Stimulated activated CD4-positive, alpha-beta T cell treated with anti-CD3 and anti-CD28 coated beads, TNF-alpha, amount 100 ng/mL, for 24 hours (primary cell): ENCODE measurements at places on chromosomes 5 and 9.
A peak's percentile ranks its signal among the peaks of the same experiment; 100 is the strongest.

GRCh38 chr5:13606051-13606450 is 338.4 kb downstream of the DNAH5 start:
- DNase-seq = no peak

- no peak for DNase-seq
These were observed 65.7 kb upstream of the RORB start for GRCh38 chr9:74431467-74431866.

DNA sequence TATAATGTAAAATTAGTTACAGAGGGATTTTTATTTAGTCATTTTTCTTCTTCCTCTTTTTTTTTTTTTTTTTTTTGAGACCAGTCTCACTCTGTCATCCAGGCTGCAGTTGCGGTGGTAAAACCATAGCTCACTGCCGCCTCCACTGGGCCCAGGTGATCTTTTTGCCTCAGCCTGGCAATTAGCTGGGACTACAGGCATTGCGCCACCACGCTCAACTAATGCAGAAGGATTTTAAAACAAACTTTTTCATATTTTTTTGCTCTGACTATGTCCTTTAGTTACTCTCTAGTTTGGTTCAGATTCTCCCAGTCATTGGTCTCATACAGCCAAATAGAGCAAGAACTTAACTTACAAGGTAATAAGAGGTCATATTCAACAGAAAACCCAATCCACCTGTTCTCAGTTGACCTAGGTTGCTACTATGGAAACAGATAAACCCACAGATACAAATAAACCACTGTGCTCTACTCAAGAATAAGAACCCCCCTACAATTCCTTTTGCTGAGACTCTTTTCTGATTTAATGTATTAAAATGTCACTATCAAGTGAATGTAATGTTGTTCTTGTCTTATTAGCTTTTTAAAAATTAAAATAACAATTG is 50.1 kb upstream of the TTC39B start:
- peak; percentile 4 for DNase-seq

DNA sequence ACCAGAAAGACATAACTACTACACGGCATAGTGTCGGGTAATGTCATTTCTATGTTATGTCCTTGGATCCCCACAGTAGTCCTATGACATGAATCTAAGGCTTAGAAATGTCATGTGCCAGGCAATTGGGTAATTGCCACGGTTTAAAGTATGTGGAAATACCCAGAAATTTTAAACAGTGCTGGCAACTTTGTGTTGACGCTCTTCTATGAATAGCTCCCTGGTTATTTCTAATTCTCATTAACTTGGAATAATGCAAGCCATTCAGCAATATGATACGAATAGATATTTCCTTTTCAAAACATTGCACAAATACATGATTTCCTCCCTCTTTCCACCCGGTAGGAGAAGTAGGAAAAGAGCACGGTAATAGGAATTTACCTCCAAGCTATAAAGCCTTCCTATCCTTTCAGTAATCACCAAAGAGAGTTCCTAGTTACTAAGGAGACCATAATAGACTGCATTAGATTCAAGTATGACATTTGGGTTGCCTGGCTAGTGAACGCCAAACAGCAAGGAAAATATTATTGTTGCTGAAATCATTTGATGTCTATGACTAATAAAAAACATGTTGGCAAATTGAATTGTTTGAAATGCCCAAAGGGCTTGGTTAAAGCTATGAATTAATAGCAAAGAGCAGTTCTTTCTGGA is 168.4 kb downstream of the CCDC192 start:
- no peak for DNase-seq

- DNase-seq = no peak
These were observed 7.5 kb upstream of the CMBL start for GRCh38 chr5:10315201-10315600.

DNA sequence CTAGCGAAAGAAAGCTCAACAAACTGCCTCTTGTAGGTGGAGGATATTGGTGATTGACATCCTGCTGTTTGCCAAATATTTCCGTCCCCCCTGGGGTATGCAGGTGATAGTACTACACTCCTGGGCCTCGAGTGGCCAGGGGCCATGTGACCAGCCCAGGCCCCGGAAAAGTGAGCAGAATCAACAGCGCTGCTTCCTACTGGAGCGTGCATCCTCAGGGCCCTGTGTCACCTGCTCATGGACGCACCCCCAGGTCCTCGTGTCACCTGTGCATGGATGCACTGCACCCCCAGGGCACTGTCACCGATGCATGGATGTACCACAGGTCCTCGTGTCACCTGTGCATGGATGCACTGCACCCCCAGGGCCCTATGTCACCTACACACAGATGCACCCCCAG is 43.8 kb downstream of the ADAMTS16 start:
- DNase-seq = no peak

- DNase-seq = no peak
These were observed 183.2 kb upstream of the TBC1D2 start for GRCh38 chr9:98438666-98439065.

- no peak for DNase-seq
These were observed 3.0 kb upstream of the CDX1 start for GRCh38 chr5:150163547-150164059.

DNA sequence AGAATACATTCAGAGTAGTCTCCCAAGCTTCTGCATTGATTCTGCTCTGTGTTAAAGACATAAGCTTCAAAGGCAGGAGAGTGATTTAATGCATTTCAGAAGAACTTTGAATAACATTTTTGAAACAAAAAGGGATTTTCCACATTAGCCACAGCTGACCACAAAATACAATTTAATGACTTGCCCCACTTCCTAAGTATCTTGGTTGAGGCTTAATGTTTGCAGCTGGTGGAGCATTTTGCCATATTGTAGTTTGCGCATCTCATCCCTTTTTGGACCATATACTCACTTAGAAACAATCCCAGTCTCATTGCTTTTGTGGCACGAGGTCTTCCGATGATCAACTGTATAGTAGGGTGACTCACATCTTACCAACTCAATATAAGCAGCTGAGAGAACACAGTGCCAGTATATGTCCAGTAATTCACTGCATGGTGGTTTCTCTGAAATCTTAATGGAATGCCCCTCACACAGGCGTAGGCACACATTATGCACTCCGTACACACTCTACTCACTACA is 455.8 kb upstream of the PTGER4 start:
- peak; percentile 27 for DNase-seq

DNA sequence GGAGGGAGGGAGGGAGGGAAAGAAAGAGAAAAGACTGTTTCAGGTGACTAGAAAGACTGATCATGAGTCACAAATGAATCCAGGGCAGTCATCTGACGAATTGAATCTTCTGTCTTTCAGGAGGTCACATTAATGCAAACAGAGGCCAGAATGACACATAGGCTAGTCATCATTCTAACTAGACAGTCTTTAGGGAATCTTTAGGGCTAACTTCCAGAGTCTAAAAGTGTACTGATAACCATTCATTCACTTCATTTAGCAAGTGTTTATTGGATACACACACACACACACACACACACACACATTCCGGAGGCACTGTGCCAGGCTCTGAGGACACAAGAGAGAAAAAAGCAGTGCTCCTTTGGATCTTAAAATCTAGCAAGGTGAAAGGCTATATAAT is 156.7 kb downstream of the EBF1 start:
- DNase-seq = no peak

DNA sequence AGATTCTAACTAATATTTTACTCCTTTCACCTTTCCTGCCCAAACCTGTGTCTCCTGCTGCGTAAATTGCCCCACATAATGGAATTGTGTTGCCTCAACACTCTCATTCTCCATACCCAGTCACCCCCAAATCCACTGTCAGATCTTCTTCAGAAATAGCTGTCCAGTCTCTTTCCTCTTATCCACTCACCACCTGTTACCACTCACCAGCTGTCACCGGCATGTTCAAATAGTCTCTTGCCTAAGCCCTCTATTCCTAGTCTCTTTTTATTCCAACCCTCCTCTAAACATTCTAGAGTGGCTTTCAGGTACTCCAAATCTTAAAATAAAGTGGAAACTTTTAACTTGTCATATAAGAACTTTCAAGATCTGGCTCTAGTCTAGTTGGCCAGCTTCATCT is 262.0 kb upstream of the FBXL7 start:
- DNase-seq = no peak

DNA sequence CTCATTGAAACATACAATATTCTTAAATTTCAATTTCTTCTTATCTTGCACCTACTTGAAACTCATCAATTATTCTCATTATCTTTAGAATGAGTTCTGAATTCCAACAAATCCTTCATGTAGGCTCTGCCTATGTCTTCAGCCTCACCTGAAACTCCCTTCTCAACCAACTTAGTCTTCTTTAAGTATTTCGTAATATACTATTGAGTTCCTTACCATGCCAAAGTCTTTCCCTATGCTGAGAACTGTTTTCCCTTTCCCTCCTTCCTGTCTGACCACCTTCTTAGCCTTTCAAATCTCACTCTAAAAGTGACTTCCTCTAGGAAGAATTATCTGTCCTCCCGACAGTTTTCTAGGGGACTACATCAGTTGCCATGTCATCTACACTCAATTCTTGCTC is 50.9 kb upstream of the ZFAND5 start:
- no peak for DNase-seq

DNA sequence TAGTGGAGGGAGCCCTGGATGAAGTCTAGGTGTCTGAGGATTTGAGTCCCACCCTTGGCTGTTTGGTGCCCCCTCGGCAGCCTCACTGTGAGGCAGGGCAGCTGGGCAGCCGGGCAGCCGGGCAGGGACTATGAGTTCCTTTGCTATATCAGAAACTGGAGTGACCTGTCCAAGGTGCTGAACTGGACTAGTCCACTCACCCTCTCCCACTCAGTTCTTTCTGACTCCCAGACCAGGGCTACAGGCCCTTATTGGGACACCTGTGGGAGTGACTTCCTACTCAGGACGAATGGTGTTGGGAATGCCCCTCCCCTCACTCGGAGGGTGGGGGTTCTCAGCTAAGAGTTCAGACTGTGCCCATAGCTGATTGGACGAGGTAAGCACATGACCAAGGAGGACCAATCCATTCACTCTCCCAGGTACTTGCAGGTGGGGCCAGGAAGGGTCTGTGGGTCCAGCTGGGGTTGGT is 34.1 kb upstream of the RAPGEF1 start:
- DNase-seq = no peak

DNA sequence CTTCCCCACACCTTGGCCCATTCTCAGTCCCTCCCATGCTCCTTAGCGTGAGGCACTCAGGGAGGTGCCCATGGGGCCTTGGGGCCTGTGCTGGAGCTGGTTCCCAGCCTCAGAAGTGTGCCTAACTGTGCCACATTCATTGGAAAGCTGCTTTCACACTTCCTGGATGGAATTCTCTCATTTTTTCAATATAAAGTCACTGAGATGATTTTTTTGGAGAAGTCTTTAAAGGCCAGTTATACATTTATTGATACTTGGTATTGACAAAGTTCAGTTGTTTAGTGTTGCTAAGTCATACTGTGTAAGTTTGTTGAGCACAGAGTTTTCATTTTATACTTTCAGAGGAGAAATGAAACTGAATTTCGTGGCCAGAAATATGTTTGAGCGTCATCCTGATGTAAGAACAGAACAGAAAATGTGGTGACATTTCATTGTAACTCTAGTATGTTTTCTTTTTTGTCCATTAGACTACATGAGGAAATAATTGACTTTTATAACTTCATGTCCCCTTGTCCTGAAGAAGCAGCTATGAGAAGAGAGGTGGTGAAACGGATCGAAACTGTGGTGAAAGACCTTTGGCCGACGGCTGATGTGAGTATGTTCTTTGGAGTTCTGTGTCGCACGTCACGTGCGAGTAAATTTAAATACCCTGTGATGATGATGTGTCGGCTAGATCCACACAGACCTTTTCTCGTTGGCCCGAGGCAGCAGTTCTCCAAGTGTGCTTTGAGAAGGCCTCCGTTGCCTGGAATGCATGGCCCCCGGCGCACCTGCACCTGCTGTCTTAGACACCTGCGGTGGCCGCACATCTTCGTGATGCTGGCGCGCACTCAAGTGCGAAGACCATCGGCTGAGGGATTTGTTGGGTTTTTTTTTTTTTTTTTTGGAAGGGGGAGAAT is 24.1 kb downstream of the TENT4A start:
- DNase-seq = no peak

GRCh38 chr9:25629231-25629630 is 49.0 kb downstream of the TUSC1 start:
- DNase-seq = no peak

- DNase-seq = no peak
These were observed 3.6 kb downstream of the PAEP start for GRCh38 chr9:135565141-135565628.

- DNase-seq = peak; percentile 68
These were observed 90.6 kb downstream of the RALGPS1 start for GRCh38 chr9:127004946-127005769.

DNA sequence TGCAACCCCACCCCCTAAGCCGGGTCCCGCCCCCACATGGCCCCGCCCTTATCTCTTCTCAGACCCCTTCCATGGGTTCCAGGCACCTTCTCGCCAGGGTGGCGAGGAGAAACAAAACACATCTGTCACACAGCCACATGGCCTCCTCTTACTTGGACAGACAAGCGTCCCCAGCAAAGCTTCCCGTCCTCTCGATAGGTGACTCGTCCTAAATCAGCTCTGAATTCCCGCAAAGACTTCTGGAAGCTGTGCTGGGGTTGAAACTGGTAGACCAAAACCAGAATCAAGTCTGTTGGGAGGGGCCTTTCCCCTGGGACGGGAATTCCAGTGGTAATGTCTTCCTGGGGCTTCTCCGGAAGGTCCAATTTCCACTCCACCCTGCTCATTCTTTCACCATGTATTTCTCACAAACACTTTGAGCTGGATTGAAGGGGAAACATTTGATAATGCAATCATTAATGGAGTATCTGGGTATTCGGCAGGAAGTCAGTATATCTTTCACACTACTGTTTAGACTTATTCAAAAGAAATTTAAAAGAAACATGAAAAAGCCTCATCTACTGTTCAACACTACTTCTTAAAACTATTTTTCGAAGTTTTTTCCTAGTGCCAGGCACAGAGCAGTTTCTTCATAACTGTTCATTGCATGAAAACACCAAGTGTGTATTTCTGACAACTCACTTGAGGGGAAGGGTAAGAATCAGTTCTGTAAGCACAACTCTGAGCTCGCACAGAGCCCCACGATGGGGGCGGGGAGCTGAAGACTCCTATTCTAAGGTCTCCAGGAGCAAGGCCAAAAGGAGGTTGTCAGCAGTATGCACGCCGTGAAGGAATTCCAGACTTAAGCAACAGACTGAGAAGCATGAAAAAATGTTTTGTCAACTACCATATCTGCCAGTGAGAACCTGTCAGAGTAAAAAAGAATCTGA is 644 bp upstream of the CTNNAL1 start:
- no peak for DNase-seq

GRCh38 chr5:58970766-58971165 is 387.9 kb downstream of the RAB3C start:
- no peak for DNase-seq

DNA sequence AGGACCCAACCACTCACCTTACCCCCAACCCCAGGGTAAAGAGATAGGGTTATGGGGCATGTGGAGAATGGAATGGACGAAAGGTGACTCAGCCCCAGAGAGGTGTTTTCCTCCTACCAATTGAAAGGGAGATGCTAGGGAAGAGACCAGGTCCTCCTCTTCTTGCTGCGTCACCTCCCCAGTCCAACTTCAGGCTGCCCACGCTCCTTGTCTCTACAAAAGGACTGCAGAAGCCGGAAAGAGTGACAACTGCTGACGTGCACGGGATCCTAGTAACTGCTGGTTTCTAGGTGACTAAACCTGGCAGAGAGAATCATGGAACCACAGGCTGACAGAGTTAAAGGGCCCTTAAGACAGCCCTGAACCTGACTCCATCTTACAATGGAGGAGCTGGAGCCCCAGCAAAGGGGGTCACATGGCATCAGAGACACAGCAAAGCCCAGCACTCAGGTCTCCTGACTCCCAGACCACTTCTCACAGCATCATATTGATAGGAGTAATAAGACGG is 2.2 kb downstream of the GPX3 start:
- DNase-seq = no peak

GRCh38 chr9:37377688-37378612 is 44.5 kb upstream of the GRHPR start:
- DNase-seq = no peak

GRCh38 chr5:170846416-170846815 is 15.4 kb upstream of the RANBP17 start:
- DNase-seq = no peak
